ENCODE measurements at places on chromosomes 11 and 22. TPM values are rescaled to one million over a fixed set of nuclear protein-coding genes. Genes with fewer than 3 reads are reported as not detected.

The FZD4 gene
- total RNA-seq = 55.1 TPM

The TBX1 gene
- total RNA-seq = 2.0 TPM

The CD44 gene
- 4.6 TPM for total RNA-seq

The PGA5 gene
- total RNA-seq = 0.63 TPM

The TCIRG1 gene
- total RNA-seq = 48.1 TPM

The KREMEN1 gene
- total RNA-seq = 6.4 TPM

The PATL1 gene
- 51.8 TPM for total RNA-seq

The SLC22A25 gene
- 0.18 TPM for total RNA-seq

The SPI1 gene
- not detected for total RNA-seq

The SRSF8 gene
- total RNA-seq = 16.2 TPM

The FGF19 gene
- 0.66 TPM for total RNA-seq

The SYTL2 gene
- 2.1 TPM for total RNA-seq

The CNIH2 gene
- total RNA-seq = 3.5 TPM
